Naive thymus-derived CD4-positive, alpha-beta T cell (primary cell): ENCODE measurements at places on chromosomes 6 and 20. TPM values are rescaled to one million over a fixed set of nuclear protein-coding genes. Genes with fewer than 3 reads are reported as not detected.

GRCh38 chr6:100724222-100724621, 156.9 kb downstream of the ASCC3 start:
- no peak for DNase-seq

DNA sequence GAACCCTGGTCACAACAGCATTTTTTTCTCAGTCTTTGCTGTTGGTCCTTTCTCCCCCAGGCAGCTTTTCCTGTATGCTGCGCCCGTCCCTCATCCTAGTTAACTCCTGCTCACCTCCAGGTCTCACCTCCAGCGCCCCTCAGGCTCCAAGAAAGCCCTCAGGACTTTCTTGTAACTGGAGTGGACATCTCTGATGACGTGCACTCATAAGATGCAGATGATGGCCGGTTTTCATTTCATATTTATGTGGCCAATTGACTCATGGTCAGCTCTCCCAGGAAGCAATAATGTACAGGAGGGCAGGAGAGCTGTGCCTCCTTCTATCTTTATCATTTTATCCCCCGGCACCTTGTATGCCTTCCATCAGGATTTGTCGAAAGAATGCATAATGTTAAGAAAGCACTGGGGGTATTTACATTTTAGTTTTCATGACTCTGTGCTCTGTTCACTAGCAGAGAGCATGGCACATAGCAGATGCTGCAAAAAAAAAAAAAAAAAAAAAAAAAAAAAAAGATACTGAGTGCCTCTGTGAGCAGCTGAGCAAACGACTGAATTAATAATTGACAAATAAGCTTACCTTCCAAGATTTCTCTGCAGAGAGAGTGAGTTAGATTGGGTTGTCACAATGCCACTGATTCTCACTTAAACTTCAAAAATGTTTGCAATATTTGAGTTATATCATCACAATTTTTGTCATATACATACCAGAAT, 170.2 kb downstream of the DOK5 start:
- DNase-seq, result no peak

DNA sequence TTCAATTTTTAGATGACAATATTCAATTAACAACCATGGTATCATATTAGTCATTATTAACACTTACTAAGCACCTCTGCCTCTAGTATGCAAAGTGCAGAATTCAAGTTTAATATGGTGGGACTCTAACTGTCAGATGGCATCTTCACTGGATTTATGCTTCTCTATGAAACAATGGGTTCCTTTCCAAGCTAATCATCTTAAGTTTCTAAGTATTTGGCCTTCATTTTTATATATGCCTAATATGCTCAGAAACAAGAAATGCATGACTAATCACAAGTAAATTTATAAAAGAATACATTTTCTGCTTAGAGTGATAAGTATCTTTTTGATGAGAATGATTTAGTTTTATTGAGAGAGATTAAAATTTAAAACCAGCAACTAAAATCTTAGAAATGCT, 144.7 kb downstream of the HIVEP2 start:
- no peak for DNase-seq

LRRC73 gene
- total RNA-seq, result 0.56 TPM

RIPPLY2 gene
- not detected for total RNA-seq
